ENCODE measurements at places on chromosomes 1 and 21.

DNA sequence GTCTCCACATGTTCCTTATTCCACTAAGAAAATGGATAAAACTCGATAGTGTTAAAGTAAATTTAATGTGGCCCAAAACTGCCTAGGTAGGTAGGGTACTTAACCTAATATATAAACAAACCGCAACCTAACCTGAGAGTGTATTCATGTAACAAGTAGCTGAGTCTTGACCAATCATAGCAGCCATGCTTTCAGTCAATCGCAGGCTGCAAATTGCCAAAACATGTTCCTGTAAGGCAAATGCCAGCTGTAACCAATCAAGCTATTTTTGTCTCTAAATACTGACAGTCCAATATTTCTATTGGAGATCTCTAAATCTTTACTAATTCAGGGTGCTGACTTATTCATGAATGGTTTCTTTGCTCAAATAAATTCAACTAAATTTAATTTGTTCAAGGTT, 3.1 kb upstream of the HMGCS2 start:
- DNase-seq, result no peak

DNA sequence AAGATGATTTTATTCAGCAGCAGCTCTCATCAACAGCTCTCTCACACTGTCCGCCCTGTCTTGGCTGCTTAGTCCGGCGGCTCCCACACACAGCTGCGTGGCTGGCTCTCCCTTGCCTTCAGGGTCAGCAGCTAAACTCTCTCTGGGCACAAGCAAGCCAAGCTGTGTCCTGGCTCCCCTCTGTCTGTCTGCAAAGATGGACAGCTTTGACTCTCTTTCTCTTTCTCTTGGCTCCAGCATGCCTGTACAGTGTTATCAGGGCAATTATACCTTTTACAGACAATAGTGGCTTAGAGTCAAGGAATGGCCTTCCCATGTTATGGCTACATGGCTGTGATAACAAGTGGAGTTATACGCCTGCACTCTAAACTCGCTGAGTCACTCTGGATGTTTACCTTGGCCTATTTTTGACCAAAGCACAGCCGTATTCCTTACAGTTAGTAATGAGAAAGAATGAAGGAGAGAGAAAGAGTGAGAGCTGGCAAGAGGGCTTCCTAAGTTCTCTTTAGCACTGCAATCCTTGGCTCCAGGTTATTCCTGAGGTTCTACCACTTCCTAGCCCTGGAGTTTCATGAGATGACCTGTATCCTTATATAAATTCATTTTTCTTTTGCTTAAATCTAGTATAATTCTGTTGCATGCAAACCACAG, 59.9 kb upstream of the ZSWIM5 start:
- DNase-seq, result peak; percentile 54

DNA sequence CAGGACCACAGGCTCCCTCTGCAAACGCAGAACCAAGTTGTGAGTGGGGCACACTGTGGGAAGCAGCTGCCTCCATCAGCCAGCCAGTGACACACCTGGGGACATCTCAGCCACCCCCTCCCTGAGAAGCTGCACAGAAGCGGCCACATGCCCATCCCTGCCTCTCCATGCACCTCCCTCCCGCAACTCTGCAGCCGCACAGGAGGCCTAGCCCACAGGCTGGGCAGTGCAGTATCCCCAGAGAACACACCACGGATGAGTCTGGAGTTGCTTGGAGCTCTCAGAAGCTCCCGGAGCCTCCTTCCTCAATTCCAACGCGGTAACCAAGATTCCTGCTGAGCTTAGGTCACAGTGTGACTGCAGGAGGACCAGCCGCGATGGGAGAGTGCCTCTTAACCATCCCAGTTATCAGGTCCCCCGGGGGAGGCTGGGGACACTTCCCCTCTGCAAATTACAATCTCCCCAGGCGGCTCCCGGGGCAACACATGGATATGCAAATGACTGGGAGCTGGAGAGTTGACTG, 1.2 kb upstream of the WNT3A start:
- no peak for DNase-seq

- no peak for DNase-seq
These were observed 11.2 kb downstream of the OR2W3 start for GRCh38 chr1:247906504-247907047.

GRCh38 chr1:228310162-228310792, 96.4 kb downstream of the TRIM11 start:
- no peak for DNase-seq

GRCh38 chr1:151047925-151048644, 534 bp downstream of the C1orf56 start:
- no peak for DNase-seq

DNA sequence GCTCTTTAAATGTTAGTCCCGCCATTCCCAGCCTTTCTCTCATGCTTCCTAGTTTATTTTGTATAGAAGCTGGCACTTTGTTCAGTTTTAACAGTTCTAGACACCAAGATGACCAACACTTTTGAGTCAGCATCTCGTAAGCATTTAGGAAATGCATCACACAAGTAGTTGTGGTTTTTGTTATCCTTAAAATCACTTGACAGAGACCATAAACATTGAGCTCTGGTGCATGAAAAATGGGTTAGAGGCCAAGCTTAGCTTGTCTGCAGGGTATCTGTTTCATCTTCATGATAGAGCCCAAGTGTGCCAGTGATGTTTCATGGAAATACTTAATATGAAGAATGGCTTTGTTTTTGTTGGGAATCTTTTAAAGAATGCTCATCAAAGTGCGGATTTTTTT, 159.7 kb downstream of the DISP1 start:
- DNase-seq, result peak; percentile 51

GRCh38 chr1:203662821-203663220, 36.2 kb downstream of the ATP2B4 start:
- DNase-seq, result no peak

GRCh38 chr1:53640701-53641075, 98.3 kb downstream of the GLIS1 start:
- no peak for DNase-seq

DNA sequence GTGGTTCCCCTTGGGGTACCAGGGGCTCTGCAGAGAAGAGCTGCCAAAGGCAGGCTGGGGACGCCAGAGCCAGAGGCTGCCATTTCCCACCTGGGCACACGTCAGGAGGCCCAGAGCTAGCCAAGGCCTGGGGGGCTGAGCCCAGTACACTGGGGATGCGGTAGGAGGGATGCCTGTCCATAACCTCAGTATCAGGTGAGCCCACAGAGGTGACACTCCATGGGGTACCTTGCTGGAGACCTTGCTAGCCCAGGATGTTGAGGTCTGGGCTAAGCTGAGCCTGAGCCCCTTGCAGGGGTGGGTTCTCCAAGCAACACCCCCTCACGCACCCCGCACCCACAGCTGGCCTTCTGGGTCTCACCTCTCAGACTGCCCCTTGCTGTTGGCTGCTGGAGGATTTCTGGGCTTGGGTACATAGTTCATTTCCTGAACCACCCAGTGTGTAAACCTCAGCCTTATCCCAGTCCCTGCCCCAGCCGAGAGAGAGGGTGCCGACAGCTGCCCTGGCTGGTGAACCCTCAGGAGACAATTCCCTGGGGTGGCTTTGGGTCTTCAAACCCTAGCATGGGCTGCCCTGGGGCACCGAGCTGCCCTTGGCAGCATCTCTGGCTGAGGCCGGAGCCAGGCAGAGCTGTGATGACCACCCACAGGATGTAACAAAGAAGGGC, 92.5 kb upstream of the VAMP3 start:
- DNase-seq, result no peak

- no peak for DNase-seq
These were observed 79.6 kb upstream of the AK4 start for GRCh38 chr1:65068202-65069010.

DNA sequence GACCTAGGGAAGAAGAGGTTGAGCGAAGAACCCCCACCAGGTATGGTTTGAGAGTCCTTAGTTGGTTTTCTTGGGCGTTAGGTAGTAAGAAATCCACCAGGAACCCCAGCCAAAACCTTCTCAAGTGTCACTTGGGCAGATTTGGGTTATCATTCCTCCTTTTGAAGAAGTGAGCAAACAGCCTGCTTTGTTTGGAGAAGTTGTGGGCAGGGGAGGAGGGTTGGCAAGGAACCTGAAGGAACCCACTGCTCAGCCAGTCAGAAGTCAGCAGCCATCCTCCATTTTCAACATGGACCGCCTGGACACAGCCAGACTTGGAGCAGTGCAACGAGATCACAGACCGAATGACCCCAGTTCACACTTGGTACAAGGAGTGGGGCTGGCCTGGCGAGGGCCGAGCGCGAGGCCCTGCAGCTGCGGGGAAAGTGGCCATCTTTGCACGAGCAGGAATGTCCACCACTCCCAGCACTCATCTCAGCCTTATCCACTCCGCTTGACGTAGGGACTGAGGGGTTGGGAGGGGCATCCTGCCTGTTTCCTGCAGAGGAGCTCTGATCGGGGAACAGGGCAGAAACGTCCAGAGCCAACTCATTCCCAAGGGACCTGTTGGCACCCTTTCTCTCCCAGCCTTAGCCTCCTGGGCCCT, 7.2 kb downstream of the ADPRS start:
- no peak for DNase-seq

DNA sequence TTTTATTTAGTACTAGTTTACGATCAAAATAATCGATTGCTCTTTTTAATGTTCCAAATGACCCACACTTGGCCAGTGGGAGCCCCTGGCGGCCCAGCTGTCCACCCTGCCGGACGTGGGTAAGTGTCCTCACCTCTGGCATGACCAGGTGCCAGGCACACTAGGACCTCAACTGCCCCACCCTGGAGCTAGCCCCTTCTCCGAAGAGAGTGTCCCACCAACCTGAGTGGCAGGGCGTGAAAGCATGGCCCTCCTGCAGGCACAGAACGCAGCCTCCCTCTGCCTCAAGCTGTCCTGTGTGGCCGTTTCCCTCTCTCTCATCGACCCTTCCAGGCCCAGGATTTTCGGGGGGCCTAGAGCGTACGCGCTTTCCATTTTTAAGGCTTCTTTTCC, 32.9 kb upstream of the AGPAT3 start:
- DNase-seq, result no peak

DNA sequence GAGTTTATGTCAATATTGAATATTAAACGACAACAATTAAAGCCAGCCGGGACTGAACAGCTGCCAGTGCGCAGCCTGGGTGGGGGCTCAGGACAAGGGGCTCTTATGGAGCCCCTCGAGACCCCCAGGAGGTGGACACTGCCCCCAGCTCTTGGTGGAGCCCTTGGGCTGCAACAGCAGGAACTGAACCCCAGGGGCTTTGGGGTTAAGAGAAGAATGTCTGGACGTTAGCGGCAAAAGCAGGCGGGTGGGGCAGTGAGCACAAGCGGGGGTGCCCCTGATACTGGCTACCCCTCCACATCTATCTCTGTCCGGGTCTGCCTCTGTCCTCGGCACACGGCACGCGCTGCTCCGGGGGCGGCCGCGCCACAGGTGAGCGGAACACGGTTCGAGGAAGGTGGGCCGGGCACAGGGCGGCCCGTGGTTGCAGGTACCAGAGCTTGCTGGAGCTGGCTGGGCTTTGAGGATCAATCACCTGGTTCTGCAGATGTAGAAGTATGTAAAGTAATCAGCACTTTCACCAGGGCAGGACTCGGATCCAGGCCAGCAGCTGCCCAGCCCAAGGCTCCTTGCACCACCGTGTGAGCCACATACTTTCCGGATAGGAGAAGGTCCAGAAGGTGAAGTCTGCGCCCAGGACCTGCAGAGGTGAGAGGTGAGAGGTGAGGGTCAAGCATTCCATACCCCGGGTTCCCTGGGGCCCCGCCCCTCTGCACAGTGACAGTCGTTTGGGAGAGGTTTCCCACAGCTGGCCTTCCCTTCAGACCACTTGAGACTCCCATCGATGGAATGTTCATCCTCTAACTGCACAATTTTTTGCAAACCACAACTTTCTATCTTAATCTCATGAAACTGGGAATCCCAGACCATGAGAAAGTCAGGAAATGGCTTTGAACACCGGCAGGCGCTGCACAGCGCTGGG, 12.4 kb upstream of the POFUT2 start:
- DNase-seq, result no peak

All from AG04450 (cell line).